ENCODE measurements at places on chromosomes 5 and 9. TPM values are rescaled to one million over a fixed set of nuclear protein-coding genes. Genes with fewer than 3 reads are reported as not detected.

- no peak for DNase-seq
Measured at GRCh38 chr5:159420940-159421339, 90.7 kb upstream of the IL12B start.

- DNase-seq = no peak
Measured at GRCh38 chr9:35679766-35680330, 6.1 kb downstream of the CA9 start.

DNA sequence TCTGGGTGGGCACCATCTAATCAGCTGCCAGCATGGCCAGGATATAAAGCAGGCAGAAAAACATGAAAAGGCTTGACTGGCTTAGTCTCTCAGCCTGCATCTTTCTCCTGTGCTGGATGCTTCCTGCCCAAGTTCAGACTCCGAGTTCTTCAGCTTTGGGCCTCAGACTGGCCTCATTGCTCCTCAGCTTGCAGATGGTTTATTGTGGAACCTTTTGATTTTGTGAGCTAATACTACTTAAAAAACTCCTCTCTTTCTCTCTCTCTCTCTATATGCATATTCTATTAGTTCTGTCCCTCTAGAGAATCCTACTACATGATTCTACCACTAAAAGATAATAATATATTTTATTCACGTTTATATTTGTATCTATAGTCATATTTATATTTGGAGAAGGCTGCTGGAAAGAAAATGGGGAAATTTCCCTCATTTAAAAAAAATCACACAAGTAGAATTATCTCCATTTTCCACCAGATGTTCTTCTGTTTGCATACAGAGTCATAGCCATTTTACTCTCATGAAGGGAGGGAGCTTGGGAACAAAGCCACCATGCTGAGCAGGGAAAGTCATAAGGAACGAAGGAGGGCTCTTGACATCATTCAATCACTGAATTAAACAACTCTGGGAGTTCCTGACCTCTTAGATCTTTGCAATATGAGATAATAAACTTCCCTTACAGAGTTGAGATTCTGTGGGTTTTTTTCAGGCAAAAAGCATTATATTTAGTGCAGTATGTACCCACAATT, 1137.4 kb upstream of the CDH18 start:
- no peak for DNase-seq

Gene TPPP
- 0.10 TPM for polyA plus RNA-seq

Gene ORM2
- not detected for polyA plus RNA-seq

GRCh38 chr9:116789081-116789480, 102.0 kb downstream of the TRIM32 start:
- DNase-seq = no peak

DNA sequence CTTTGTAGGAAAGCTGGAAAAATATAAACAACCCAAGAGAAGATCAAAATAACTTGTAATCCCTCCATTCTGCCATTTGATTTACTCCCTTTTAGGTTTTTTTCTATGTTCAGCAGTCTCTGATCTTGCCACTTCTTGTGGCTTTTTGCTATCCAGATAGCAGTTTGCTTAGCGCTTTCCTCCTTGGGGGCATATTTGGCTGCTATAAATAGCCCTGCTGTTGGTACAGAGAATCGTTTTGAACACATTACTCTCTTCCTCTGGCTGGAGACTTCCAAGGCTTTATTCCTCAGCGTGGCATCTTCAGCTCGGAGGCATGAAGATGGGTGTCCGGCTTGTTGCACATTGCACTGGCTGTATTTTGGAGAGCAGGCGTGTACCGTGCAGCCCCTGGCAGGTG, 38.6 kb downstream of the HMCN2 start:
- DNase-seq = no peak

DNA sequence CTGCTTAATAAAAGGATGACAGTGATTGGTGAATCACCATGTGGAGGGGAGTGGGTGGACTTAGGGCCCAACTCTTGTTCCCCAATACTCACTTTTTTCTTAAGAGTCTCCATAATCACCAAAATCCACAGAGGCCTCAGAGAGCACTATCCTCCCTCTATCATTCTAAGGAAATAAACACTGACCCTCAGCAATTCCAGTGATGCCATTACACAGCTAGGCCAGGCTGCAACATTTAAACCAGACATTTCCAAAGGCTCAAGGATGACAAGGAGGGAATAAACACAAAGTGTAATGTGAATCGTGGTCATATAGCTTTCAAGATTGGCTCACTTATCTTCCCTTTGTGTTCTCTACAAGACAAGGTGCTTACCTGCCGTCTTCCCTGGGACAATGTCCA, 2.4 kb upstream of the ARSI start:
- no peak for DNase-seq
